Activated T-helper 1 cell treated with anti-CD3 and anti-CD28 coated beads, Interleukin-2, amount 50 U/mL, for 16 hours (primary cell): ENCODE measurements at places on chromosomes 2 and 18.

DNA sequence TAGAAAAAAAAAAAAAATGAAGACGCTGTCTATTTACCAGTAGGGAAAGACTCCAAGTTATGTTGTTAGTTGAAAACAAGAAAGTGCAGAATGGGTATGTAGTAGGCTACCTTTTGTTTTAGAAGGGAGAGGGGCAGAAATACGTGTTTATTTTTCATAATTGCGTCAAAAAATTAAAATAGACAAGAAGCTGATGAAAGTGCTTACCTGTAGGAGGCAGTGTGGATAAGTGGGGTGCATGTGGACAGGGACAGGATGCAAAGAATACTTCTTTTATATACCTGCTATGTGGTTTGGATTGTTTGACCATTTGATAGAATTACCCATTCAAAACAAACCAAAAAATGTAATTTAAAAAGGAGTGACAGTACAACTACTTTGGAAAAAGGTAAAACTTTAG lies 3.0 kb upstream of the GCG start:
- no peak for DNase-seq

- no peak for DNase-seq
Measured at GRCh38 chr2:210630873-210631560, 74.6 kb downstream of the CPS1 start.

- DNase-seq, result no peak
Measured at GRCh38 chr2:152708742-152709141, 8.5 kb downstream of the PRPF40A start.

DNA sequence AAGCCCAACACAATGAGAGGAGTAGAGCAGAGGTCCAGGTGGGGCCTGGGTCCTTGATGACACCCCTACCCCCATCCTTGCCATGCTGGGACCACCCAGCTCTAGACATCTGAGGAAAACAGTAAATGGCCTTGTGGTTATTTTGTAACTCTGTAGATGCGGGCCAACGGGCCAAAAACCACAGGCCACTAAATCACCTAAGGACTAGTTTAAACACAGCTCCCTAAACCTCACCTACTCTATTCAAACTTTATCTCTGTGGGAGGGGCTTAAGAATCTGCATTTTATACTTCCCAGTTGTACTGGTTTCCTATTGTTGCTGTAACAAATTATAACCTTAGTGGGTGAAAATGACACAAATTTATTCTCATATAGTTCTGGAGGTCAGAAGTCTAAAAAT lies 19.0 kb upstream of the SERTAD2 start:
- no peak for DNase-seq

- DNase-seq, result no peak
Measured at GRCh38 chr2:188693111-188693510, 281.1 kb upstream of the COL3A1 start.

DNA sequence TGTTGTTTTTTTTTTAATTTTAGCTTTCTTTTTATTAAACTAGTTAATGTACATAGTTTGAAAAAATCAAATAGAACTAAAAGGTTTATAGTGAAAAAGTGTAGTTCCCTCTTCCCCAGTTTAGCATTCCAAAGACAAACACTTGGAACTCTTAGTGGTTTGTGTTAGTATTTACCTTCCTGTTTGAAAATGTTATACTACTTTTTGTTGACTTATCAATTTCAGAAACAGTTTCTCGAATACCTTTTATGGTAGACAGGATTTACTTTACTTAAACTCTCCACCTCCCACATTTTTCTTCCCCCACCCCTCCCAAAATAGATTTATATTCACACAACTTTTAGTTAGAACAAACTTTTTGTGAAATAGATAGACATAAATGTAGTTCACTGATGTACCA lies 26.7 kb downstream of the PLEKHA3 start:
- no peak for DNase-seq

- DNase-seq, result no peak
Measured at GRCh38 chr2:197157879-197158537, 152.6 kb downstream of the ANKRD44 start.

DNA sequence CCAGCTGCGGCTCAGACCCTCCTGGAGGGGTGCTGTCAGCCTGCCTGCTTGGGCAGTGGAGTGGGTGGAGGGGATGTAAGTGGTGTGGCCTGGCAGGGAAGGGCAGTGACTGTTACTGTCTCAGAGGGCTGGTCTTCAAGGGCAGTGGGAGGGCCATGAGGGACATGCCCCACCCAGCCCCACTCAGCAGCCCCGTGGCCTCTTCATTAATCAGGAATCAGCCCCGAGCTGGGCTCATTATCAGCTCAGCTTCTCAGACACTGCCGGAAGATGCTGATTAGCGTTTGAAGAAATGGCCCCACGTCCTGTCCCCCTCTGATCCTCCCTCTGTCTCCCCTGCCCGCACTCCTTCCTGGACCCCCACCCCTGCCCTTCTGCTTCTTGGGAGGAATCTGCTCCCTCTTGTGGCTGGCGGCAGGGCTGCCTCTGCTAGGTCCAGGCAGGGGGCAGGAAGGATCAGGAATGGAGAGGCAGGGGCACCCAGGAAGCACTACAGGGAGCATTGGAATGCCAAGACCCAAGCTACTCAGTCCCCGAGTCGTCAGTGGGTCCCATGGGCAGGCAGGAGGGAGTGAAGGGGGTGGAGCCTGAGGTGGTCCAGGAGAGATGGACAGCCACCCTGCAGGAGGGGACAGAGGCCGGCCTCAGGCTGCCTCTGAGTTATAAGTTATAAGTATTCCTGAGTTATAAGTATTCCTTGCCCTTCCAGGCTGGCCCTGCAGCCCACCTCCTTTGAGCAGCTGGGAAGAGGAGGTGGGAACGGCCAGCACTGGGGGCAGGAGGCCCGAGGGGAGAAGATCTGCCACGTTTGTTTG lies 7.0 kb downstream of the ASIC4 start:
- no peak for DNase-seq

GRCh38 chr2:113826346-113827285 lies 63.3 kb upstream of the ACTR3 start:
- DNase-seq, result no peak

DNA sequence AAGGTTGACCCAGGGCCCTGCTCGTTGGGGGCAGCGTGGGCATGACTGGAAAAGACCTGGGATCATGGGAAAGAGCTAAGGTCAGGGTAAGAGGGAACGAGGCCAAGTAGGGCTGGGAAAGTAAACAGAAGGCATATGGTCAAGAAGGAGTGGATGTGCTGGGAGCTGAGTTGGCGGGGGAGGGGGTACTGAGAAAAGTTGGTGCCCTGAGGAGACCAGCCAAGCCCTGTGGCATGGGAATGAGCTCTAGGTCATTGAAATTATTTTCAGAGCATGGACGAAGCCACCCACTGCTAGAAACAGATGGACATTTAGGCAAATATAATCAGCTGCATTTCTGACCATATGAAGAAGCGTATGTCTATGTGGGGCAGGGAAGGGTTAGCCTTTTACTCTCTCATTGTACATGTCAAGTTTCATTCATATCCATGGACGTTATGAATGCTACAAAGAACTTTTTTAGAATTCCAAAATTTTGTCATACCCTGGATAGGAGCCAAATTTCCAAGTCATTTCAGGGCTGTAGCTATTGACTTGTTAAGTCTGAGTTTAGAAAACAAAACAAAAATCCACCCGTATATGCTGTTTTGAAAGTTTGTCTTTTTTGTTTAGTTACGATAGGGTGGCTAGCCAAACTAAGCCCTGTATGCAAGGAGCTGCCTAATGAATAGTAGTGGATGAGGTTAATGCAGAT lies 19.1 kb downstream of the MAPRE2 start:
- DNase-seq, result no peak

DNA sequence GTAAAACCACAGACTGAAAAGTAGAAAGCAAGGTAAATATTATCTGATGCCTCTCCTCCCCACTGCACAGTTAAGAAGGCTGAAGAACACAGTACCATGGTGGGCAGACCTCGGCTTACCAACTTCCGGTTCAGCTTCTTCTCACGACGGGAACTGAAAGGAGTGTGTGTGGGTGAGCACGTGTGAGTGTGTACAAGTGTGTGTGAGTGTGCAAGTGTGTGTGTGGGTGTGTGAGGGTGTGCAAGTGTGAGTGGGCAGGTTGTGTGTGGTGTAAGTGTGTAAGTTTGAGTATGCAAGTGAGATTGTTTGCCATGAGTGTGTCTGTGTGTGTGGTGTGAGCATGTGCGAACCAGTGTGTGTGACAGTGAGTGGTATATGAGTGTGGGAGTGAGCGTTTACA lies 103.5 kb downstream of the ADD2 start:
- no peak for DNase-seq

- DNase-seq, result no peak
Measured at GRCh38 chr18:12960853-12961397, 13.1 kb downstream of the SEH1L start.

DNA sequence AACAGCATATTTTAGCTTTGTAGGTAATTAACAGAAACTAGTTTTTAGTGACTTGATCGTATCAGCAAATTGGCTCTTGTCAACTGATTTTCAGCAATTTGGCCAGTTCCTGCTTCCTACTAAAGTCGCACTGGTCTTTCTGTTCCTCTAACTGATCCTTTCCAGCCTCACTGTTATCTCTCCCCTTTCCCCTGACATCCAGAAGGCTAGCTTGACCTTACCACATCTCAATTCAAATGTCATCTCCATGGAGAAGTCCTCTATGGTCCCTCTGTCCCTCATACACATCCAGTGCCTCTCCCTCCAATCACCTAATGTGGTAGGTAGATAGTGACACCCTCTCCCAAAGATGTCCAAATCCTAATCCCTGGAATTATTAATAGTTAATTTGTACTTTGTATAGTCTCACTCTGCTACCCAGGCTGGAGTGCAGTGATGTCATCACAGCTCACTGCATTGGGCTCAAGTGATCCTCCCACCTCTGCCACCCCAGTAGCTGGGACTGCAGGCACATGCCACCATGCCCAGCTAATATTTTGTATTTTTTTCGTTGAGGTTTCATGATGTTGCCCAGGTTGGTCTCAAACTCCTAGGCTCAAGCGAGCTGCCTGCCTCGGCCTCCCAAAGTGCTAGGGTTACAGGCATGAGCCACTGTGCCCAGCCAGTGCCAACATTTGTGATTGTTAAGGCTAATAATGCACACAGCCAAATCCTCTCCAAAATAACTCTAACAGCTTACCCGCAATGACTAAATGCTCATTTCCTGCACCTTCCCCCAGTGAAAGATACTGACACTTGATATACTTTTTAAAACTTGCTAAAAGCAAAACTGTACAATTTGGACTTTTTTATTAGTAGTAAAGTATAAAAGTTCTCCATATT lies 16.9 kb downstream of the PSTPIP2 start:
- no peak for DNase-seq

GRCh38 chr18:3869848-3870247 lies 419.9 kb downstream of the TGIF1 start:
- DNase-seq, result no peak

DNA sequence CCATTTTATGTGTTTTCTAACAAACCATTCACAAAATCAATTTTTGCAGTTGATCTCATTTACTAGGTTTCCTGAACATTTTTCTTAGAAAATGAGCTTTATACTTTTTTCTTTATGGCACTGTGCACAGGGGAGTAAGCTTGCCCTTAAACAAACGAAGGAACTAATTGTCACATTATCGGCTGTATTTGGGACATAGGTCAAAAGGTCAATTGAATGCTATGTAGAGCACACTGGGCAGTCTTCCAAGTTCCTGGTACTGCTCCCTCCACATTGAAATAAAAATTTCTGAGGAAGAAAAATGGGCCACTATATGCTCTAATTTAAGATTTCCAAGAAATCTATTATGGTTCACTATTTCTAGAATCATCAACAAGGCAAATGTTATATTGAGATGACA lies 93.6 kb upstream of the TMEFF2 start:
- DNase-seq, result no peak

DNA sequence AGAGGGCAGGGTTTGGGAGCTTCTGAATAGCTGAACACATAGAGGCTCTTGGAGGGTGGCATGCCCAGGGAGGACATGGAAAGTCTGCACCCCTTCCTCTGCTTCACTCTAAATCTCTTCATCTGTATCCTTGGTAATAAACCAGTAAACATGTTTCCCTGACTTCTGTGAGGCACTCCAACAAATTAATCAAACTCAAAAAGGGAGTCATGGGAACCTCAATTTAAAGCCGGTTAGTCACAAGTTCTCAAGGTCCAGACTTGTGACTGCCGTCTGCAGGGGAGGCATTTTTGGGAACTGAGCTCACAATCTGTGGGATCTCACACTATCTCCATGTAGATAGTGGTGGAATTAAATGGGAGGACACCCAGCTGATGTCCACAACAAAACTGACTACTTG lies 33.1 kb upstream of the STON1 start:
- no peak for DNase-seq

GRCh38 chr18:77105028-77105427 lies 27.6 kb downstream of the MBP start:
- DNase-seq, result no peak
